AG09319 (cell line): ENCODE measurements at places on chromosomes 5 and 9.
A peak's percentile ranks its signal among the peaks of the same experiment; 100 is the strongest.

DNA sequence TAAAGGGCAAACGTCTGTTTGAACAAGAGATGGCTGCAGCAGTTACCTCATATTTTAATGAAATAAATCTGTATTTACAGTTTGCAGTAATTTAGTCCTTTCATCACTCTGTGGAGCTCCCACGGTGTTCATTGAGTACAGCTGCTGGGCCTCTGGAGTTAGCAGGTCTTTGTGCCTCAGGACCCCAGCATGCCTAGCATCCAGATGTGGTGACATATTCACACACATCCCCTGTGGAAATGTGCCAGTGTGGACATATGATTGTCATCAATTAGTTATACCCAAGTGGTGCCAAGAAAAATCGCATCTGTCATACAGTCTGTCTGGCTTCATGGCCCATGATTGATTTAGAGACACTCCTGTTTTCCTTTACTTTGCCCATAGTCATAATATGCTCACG, 77.3 kb downstream of the NNT start:
- DNase-seq: no peak

GRCh38 chr5:18159331-18159730, 525.1 kb downstream of the TAF11L14 start:
- no peak for DNase-seq

DNA sequence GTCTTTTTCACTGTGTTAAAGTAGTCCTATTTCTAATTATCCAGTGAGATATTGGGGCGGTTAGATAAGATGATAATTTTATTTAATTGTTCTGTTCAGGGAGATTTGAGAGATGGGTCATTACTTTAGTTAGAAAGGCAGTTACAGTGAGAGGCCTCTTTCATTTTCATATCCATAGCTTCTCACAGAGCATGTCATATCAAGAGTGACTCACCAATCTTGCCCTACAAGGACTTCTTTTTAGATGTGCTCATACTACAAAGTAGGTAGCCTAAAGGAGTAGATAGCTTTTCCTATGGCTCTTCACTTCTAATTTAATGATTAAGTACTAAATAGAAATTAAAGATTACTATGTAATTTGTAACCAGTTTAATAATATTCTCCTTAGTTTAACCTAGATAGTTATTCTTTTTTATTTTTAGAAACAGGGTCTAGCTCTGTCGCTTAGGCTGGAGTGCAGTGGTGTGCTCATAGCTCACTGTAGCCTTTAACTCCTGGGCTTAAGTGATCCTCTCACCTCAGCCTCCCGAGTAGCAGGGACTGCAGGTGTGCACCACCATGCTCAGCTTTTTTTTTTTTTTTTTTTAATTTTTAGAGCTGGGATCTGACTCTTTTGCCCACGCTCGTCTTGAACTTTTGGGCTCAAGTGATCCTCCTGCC, 71.0 kb downstream of the FER start:
- DNase-seq: peak; percentile 1

GRCh38 chr5:68287631-68287975, 72.0 kb downstream of the PIK3R1 start:
- no peak for DNase-seq

DNA sequence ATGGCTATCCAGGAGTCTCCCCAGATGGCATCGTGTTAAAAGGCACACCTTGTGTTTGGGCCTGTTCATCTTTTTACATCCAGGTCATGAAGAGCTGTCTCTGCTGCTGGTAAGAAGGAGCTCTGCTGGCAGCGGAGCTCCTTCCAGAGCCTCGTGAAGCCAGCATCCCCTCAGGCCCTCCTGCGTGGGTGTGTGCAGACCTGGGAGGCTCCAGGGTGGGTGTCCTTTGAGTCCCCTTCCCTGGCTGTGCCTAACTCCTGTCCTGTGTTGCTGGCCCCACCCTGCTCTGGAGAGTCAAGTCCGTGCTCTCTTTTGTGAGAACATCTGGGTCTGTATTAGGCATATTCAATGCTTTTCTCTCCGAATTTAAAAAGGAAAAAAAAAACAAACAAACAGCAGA, 149.6 kb upstream of the IRX2 start:
- DNase-seq: no peak

DNA sequence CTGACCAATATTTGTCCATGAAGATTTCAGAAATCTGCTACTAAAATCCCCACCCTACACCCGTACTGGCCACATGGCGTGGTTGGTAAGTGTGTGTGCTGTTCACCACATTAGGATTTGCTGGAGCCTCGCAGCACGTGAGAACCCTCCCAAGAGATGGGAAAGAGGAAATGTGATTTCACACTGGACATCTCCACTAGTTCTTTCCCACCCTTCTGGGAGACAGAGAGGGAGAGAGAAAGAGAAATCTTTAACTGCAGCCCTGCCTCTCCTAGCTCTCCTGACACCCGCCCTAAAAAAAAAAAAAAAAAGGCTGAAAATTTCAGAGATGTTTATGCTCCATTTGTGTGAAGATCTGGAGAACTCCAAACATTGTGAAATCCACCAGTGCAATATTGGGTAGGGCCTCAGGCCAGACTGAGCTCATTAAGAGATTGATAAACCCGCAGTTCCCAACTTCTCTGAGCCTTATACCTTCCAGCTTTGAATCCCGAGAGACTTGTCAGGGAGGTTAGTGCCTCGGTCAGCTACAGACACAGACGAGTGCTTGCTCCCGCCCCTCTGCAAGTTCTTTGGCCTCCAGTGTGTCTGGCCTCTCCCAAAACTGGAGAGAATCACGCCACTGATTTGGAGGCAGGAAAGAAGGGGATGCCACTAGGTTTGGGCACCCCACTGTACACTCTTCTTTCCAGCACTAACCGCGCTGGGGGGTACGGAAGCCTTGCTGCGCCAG, 1.9 kb downstream of the SPRY4 start:
- DNase-seq: peak; percentile 63

DNA sequence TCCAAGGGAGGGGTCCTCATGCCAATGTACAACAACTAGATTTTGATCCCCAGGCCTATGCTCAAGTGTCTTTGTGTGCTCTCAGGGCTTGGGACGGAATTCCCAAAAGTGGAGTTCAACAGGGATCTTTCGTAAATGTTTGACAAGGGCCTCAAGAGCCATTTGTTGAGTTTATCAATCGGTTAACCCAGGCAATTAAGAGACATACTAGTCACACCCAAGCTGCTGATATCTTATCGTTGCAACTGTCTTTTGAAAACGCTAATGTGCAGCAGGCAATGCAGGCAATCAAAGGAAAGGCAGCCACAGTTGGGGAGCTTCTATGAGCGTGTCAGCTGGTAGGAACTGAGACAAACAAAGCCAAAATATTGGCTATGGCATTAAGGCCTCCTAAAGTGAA, 161.2 kb downstream of the CPLANE1 start:
- no peak for DNase-seq

DNA sequence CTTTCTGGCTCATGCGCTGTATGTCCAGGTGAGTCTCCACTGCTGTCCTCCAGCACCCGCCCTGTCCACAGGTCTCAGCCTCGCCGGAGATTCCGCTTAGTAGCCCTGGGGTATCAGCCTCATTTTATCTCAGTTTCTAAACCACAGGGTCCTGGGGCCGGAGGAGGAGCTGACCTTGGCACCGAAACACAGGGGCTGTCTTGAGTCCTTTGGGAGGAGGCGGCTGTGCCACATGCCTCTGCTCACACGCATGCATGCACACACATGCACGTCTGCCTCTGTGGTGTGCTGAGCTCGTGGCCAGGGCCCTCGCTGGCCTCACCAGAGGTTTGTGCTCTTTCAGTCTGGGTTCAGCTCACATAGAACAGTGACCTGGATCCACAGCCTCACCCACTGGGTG, 23.3 kb downstream of the TRIP13 start:
- DNase-seq: no peak

DNA sequence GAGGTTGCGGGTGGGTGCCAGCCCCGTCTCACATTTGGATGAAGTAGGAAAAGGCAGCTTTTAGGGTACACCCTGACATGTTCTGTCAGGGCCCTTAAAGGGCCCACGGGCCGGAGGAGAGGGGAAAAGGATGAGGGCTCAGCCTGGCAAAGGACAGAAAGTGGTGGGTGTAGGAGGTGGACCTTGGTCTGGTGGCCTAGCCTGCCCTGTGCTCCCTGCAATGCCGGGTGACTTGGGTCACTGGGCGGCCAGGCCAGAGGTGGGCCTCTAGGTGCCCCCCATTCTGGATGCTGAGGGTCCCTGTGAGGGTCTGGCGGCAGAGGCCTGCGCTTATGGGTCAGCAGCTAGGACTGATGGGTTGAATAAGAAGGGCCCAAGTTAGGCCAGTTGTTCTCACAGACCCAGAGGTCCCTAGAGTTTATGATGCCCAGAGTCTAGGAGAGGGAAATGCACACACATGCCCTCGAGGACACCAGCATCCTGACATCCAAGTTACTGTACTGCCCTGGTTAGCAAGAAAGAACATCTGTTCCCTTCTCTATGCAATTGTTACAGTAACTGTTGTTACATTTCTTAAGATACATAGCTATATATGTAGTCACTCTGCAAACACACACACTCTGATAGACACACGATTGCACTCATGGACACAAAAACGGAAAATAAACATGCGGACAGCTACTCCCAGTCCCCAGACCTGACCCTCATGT, 12.5 kb downstream of the TRIM7 start:
- no peak for DNase-seq

DNA sequence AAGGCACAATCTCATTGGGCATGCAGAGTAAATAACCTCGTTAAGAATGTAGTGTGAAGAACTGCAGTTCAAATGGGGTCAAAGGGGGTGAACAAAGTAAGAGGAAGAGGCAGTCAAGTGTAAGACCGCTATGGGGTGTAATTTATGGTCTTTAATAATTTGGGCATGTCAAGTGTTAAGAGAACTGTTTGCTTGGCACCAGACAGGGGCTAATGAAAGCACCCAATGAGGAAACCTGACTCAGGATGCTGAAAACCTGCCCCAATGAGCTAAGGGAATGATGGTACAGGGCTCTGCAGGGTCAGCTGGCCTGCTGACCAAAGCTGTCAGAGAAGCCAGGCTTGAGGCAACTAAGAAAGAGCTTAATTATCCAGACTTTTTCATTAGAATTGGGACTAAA, 368.1 kb downstream of the DTWD2 start:
- no peak for DNase-seq

- no peak for DNase-seq
Observed at GRCh38 chr5:123035360-123035917, 1.1 kb downstream of the PPIC start.

GRCh38 chr9:134293611-134294152, 32.6 kb upstream of the RXRA start:
- DNase-seq: peak; percentile 5

- no peak for DNase-seq
Observed at GRCh38 chr9:14313951-14314423, at the start of gene NFIB. Gene NFIB, minus strand, starts transcription at chr9:14314141. Its CDS starts 630 bp downstream, at chr9:14313511.

DNA sequence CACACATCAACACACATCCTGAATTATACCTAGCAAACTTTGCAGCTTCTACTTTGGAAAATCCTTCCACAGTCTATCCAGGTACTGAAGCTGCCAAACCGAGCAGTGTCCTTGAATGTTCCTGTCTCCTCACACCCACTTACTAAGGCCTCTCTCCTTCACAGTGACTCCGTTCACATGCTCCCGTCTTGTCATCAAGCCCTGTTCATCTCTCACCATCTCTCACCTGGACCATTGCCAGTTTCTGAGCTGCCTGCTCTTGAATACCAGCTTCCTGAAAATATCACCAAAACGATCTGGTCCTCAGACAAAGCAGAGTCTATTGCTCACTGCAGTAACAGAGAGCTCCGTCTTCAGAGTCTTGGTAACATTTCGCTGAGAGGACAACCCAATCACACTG, 57.4 kb downstream of the GCNT1 start:
- no peak for DNase-seq

- no peak for DNase-seq
Observed at GRCh38 chr5:123448017-123448617, 24.9 kb upstream of the CEP120 start.

DNA sequence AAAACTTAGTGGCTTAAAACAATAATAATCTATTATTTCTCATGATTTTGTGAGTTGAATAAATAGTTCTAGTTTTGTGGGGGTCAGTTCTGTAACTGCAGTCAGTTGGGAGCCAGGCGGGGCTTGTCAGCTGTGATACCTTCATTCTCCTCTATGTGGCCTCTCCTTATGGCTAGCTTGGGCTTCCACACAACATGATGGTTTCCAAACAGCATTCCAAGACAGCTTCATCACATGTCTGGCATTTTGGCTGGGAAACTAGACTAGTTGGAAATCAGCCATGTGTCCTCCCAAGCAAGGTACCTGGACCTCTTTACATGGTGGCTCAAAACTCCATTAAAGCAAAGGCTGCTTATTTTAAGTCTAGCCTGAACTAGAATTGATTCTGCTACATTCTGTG, 61.4 kb upstream of the RANBP3L start:
- no peak for DNase-seq

DNA sequence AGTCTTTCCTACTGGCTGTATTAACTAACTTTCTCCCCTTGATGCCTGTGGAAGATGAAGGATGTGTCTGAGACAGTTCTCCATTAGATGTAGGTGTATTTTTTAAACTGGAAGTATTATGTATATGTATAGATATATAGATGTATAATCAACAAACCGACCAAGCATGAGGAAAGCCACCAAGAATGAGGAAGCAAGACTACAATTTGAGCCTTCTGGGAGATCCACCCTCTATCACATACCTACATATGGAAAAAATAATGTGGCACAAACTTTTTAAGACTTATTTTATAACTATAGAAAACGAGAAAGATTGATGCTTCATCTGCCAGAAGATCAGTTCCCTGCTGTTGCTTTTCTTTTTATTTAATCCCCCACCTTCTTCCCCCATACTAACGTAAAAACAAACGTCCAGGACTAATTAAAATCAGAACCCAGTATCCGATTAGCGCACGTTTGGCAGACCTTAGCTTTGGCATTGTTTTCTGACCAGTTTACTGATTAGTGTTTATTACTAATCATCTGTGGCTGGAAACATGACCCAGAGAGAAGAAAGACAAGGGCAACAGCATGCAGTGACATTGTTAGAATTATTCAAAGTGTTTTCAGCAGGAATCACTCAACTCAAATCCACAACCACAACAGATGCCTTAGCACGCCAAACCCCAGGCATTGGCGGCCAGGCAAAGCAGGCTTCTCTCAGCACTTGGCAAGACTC, 490.2 kb downstream of the EBF1 start:
- peak; percentile 92 for DNase-seq

GRCh38 chr9:110041452-110041851, 166.5 kb downstream of the C9orf152 start:
- DNase-seq: no peak

GRCh38 chr5:107772418-107773310, 101.9 kb upstream of the EFNA5 start:
- no peak for DNase-seq
